ENCODE measurements at places on chromosomes 2 and 18. TPM values are rescaled to one million over a fixed set of nuclear protein-coding genes. Genes with fewer than 3 reads are reported as not detected.

- DNase-seq: no peak
- H3K27me3 ChIP-seq: no peaks in the 10 kb centered on the region
- H3K4me1 ChIP-seq: peaks cover 17% of the 10 kb centered on the region
- peak overlapping the region; percentile 64 for H3K27ac ChIP-seq
These were observed 88.5 kb downstream of the SOCS6 start for GRCh38 chr18:70377317-70377799.

DNA sequence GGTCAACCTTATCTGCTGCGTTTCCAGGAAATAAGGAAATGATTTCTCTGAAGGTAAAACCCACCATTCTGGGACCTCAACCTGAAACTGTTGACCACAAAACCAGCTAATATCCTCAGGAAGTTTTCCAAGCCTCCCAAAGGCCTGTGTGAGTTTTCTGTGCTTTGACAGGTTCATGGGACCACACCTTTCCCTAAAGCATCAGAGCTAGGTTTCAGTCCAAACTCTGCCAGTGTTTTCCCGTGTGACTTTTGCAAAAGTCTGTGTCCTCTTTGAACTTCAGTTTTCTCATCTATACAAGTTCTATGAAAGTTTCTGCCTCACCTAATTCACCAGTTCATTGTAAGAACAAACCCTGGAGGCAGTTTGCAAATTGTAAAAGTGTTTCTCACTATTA lies 39.8 kb downstream of the VSNL1 start:
- H3K4me3 ChIP-seq: no peak overlapping the region
- no peak overlapping the region for H3K27ac ChIP-seq
- no peaks in the 10 kb centered on the region for H3K36me3 ChIP-seq

DNA sequence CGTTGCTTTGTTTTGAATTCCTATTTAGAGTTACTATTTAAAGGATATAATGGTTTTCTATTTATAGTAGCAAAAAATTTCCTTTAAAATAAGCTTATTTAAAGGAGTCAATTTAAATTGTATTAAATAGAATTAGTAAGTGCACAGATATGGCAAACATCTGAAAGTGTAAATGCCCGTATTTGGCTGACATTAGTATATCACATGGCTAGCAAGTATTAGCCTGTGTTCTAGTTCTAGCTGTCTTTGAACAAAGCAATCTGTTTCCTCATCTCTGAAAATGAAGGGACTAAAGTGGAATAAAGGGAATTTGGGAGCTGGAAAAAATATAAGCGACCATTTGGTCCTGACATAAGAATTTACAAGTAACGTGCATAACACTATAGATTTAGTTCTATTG lies 32.2 kb downstream of the PELI1 start:
- H3K4me1 ChIP-seq: peaks cover 18% of the 10 kb centered on the region
- H3K27ac ChIP-seq: no peak overlapping the region
- peaks cover 8% of the 10 kb centered on the region for H3K36me3 ChIP-seq
- no peak overlapping the region for H3K4me3 ChIP-seq
- no peak for DNase-seq

DNA sequence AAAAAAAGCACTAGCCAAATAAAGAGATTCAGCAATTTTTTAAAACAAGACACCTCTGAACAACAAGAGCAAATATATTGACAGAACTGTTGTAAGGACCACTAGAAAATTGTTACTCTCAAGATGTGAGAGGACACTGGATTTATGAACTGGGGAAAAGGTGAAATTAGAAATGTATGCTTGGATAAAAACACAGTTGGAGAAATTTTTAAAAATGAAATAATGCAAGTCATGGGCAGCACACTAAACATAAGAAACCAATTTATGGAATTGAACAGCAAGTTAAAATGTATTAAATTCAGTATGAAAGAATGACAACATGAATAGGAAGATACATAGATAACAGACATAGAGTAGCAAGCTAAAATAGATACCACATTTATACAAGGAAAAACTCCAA lies 377.4 kb downstream of the LRRTM4 start:
- H3K27ac ChIP-seq: no peak overlapping the region
- H3K4me1 ChIP-seq: no peaks in the 10 kb centered on the region
- no peak for DNase-seq

DNA sequence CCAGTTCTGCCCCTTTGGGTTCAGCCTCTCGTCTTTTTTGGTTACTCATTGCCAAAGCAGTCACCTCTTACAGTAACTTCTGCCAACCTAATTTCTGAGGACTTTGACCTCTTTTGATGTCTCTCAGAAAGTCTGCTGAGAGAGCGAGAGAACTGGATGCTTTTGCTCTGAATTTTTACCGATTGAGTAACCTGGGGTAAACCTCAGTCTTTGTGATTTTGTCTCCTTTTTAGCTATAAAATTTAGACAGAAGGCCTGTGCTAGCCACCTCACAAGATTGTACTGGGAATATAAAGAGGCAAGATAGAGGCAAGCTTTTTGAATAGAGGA lies 34.8 kb upstream of the IL1R1 start:
- no peaks in the 10 kb centered on the region for H3K27me3 ChIP-seq
- no peak overlapping the region for H3K4me3 ChIP-seq
- no peak for DNase-seq
- no peaks in the 10 kb centered on the region for H3K36me3 ChIP-seq
- no peak overlapping the region for H3K27ac ChIP-seq

DNA sequence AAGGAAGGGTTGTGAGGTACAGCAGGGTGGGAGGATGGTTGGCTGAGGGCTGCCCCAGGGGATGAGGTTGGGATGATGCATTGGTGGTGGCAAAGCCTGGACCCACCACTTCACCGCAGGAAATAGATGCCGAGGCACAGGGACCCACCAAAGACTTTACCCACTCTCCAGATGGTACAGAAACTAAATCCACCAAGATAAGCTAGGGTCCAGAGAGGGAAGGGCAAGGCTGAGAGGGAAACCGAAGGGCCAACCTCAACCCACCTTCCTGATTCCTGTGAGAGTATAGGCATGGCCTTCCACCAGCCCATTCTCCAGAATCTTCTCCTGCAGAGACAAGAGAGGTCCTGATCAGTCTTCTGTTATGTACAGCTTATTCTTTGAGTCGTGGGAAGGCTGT lies 18.1 kb downstream of the CAPN14 start:
- H3K36me3 ChIP-seq: no peaks in the 10 kb centered on the region
- H3K4me1 ChIP-seq: no peaks in the 10 kb centered on the region
- no peak for DNase-seq
- no peak overlapping the region for H3K27ac ChIP-seq

DNA sequence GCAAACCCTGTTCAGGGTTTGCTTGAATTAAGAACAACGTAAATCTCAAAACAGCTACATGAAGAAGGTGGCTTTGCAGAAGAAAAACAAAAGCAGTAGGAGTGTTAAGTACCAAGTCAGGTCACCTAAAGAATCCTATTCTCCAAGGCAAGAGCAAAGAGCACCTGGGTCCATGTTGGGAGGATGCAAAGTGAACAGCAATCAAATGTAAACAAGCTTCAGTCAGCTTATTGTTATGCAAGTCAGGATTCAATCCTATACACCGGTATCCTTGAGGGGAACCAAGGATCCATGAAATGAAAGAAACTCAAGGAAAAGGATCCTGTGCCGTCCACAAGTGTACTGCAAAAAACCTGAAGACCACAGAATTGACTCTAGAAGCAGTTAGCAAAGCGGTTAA lies 261.0 kb upstream of the DDX18 start:
- no peak overlapping the region for H3K27ac ChIP-seq
- no peak for DNase-seq
- no peaks in the 10 kb centered on the region for H3K36me3 ChIP-seq
- H3K4me1 ChIP-seq: no peaks in the 10 kb centered on the region
- no peaks in the 10 kb centered on the region for H3K27me3 ChIP-seq

DNA sequence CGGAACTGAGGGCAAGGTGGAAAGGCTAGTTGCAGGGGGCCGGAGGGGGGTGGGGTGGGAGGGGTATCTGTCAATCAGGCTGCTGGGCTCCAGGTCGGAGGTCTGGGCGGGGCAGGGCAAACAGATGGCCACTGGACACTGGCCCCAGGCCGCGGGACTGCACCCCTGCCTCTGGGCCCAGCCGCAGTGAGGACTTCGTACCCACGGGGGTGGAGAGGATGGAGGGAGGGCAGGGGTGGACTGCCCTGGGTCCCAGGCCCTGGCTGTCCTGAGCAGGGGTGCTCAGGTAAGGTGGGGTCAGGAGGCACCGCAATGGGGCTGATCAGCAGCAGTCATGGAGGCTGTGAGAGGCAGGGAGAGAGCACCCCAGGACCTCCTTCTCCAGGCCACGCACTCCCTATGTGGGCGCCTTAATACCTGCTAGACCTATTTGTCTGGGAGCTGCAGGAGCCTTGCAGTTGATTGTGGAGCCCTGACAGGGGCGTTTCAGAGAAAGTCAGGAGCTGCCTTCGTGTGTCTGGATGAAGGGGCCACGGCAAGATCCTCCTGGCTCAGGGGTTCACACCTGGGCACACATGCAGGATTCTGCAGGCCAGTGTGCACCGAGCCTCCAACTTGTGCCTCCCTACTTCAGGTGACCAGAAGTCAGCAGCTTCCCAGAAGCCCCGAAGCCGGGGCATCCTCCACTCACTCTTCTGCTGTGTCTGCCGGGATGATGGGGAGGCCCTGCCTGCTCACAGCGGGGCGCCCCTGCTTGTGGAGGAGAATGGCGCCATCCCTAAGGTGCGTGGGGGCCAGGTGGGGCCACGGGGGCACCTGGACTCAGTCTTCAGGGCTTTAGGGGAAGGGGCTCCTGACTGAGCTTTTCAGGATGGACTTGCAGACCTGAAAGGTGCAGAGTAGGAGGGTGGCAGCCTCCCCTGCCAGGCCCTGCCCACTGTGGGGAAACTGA lies 1.5 kb downstream of the CTDSP1 start:
- H3K27ac ChIP-seq: peak overlapping the region; percentile 90
- H3K4me1 ChIP-seq: peaks cover 83% of the 10 kb centered on the region
- peaks cover 46% of the 10 kb centered on the region for H3K36me3 ChIP-seq
- no peaks in the 10 kb centered on the region for H3K27me3 ChIP-seq
- peak; percentile 47 for DNase-seq

DNA sequence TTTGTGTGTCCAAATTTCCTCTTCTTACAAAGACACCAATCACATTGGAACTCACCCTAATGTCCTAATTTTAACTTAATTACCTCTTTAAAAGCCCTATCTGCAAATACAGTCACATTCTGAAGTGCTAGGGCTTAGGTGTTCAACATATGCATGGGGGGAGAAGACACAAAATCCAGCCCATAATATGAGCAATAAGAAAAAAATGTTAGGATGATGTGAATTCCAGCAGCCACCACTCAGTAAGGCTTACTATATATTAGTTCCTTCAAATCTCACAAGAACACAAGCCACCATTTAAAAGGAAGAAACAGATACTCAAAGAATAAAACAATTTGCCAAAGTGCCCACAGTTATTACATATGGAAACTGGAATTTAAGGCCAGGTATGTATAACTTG lies 285.7 kb downstream of the EPHA4 start:
- no peaks in the 10 kb centered on the region for H3K36me3 ChIP-seq
- no peaks in the 10 kb centered on the region for H3K4me1 ChIP-seq
- H3K27ac ChIP-seq: no peak overlapping the region
- no peak overlapping the region for H3K4me3 ChIP-seq
- H3K27me3 ChIP-seq: no peaks in the 10 kb centered on the region

- no peak overlapping the region for H3K27ac ChIP-seq
- no peaks in the 10 kb centered on the region for H3K27me3 ChIP-seq
- no peak overlapping the region for H3K4me3 ChIP-seq
- no peak for DNase-seq
- H3K4me1 ChIP-seq: no peaks in the 10 kb centered on the region
These were observed 147.9 kb upstream of the GAREM1 start for GRCh38 chr18:32618546-32618945.

- no peak overlapping the region for H3K27ac ChIP-seq
- no peaks in the 10 kb centered on the region for H3K4me1 ChIP-seq
- H3K4me3 ChIP-seq: no peak overlapping the region
- H3K27me3 ChIP-seq: peaks cover 8% of the 10 kb centered on the region
- no peaks in the 10 kb centered on the region for H3K36me3 ChIP-seq
- no peak for DNase-seq
These were observed 183.2 kb upstream of the SPRED2 start for GRCh38 chr2:65615602-65616001.

DNA sequence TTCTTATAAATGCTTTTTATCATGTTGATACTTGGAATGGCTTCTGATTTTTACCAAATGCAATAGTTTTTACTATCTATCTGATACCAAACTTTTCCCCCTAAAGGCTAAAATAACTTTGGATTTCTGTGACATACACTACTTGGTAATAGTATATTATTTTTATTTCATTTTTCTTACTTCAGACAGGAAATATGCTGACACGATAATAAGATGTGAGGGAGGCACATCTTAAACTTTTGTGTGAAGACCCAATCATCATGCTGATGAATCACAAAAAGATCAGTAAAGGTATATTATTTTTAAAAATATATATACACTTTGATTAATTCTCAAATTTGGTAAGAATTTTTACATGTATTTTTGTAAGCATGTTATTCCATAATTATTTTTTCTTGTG lies 122.8 kb downstream of the TGIF1 start:
- no peak overlapping the region for H3K27ac ChIP-seq
- no peaks in the 10 kb centered on the region for H3K4me1 ChIP-seq
- H3K27me3 ChIP-seq: no peaks in the 10 kb centered on the region

DNA sequence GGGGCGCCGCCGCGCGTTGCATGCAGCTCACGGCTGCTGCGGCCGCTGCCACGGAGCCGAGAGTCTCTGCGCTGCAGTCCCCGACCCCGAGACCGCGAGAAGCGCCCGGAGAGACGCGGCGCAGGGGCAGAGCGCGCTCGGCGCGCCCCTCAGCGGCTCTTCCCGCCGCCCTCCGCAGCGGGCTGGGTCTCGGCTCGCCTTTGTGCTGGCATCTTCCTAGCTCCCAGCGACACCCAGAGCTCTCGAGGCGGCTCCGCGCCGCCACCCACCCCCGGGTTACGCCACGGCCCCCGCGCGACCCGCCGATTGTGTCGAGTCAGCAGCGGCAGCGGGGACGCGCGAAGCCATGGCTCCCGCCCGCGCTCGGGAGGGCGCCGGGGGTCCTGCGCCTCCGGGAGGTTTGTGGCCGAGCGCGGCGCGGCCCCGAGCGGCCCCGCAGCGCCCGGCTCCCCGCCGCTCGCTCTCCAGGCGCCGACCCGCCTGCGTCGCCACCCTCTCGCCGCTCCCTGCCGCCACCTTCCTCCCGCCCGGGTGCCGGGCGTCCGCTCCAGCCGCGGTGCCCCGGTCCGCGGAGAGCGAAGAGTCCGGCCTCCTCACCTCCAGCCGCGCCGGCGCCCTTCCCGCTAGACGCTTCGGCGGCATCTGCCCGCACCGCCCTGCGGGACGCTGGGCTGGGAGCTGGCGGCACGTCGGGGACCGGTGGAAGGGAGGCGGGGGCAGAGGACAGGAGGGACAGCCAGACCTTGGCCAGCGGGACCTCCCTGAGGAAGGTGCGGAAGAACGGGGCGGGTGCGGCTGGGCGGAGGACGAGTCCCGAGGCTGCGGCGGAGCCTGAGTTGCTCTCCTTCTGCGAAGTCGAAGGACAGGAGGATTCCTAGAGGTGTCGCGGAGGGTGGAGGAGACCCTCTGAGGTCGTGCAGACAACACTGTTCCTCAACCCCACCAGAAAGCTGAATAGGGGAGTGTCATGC lies 46.3 kb upstream of the CCDC150 start:
- DNase-seq: peak; percentile 11
- peaks cover 15% of the 10 kb centered on the region for H3K4me1 ChIP-seq
- peaks cover 11% of the 10 kb centered on the region for H3K27me3 ChIP-seq
- no peaks in the 10 kb centered on the region for H3K36me3 ChIP-seq
- H3K4me3 ChIP-seq: peak within 1 kb of the TSS; percentile 30

The C1QL2 gene
- not detected for total RNA-seq

The SERPINB10 gene
- not detected for total RNA-seq

The TACR1 gene
- not detected for total RNA-seq

The LOXHD1 gene
- total RNA-seq: not detected

Measured in K562 (cell line).